Suppressor macrophage treated with lipopolysaccharide for 4 hours (primary cell): ENCODE measurements at places on chromosomes 12 and 14.
A peak's percentile ranks its signal among the peaks of the same experiment; 100 is the strongest.

GRCh38 chr14:34875031-34875922 is at the start of gene BAZ1A:
Gene BAZ1A, minus strand, starts transcription at chr14:34875360. Its CDS starts 756 bp downstream, at chr14:34874604.
- peak; percentile 95 for DNase-seq

- DNase-seq, result no peak
These were observed 27.7 kb downstream of the PPP1R13B start for GRCh38 chr14:103819503-103820307.

- DNase-seq, result no peak
These were observed 220.2 kb upstream of the CPNE8 start for GRCh38 chr12:39125566-39125965.

DNA sequence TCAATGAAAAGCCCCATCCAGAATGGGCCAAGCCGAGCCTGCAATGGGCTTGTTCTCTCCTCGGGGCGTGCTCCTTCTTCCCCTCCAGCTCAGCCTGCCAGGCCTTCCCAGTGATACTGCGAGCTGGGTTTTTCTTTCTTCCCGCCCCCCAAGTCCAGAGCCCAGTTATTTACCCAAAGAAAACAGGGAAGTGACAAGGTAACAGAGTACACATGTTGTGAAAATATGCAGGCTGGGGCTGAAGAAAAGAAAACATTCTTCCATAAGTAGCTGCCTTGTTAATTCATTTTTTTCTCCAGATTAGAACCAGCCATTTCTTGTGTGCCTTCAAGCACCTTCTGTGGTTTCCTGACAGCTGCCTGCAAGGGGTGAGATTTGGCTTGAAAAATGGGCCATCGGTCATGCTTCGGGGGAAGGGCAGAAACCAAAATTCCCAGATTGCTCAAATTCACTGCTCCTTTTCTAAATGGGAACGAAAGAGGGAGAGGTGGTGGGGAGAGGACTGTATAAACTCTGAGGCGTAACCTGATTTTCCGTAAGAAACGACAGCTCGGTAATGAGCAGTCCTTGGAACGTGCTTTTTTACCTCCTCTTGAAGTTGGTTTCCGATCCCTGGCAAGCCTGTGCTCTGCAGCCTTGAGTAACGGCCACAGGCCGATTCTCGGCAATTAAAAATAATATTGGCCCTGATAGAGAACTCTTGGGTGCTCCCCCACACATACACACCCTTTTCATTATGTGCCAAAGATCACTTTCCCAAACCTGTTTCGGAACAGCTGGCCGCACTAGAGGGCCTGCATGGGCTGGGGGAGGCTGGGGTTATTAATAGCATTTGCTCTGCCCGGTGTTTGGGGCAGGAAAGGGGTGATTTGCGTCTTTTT is 229.4 kb downstream of the ZFP36L1 start:
- DNase-seq, result no peak

- no peak for DNase-seq
These were observed 757.7 kb upstream of the TMEM132C start for GRCh38 chr12:127509066-127509778.

DNA sequence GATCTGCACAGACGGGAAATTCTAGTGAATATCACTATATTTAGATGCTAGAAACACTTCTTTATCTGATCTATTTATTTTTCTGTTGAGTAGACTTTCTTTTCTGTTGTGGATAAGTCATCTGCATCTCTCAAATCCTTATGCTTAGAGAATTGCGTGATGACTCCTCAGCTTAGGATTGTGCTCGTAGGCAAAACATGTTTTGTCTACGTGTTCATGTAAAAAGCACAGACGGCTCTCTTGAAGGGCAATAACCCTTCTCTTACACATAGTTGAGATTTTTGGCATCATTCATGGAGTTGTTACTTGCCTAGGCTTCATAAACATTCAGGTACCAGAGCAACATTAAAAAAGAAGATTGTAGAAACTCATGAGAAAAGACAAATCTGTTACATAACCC is 18.6 kb downstream of the PPFIBP1 start:
- DNase-seq, result no peak

DNA sequence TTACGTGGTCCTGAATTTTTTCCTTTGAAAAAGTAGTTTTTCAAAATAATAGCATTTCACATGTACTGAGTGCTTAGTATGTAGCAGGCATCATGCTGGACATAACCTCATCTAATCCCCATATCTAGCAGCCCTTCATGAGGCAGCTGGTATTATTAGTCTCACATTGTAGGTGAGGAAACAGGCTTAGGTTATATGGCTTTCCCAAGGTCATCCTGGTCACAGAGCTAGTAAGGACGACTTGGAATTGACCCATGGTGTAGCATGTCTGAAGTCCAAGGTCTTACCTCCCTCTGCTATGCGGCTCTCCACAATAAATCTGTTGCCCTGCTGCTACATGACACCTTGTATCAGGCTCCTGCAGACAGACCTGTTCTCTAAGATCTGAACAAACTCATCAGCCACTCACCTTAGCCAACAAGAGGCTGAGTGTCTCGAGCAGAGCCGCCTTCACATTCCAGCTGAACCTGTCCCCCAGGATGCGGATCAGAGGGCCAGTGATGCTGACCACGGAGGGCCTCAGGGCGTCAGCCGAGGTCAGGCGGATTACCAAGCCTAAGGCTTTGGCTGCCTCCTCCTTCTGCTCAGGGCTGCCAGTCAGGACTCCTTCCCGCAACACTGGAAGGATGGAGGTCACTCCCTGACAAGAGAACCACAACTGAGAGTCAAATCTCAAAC is 19.7 kb upstream of the RAB35 start:
- no peak for DNase-seq

DNA sequence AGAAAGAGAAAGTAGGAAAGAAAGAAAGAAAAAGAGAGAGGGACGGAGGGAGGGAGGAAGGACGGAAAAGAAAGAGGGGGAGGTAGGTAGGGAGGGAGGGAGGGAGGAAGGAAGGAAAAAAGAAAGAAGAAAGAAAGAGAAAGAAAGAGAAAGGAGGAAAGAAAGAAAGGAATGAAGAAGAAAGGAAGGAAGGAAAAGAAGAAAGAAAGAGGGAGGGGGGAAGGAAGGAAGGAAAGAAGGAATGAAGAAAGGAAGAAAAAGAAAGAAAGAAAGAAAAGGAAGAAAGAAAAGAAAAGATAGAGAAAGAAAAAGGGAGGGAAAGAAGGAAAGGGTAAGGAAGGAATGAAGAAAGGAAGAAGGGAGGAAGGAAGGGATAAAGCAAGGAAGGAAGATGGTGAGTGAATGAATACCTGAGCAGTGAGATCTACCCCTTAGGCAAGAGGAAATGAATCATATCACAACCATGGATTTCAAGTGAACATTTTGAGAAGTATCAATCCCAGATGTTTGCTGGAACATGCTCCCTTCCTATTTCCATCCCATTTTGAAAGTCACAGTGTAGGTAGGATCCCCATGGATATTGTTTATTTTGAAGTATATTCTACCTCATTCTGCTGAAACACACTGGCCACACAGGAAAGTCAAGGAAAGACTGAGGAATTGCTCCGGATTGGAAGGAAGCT is 639.4 kb upstream of the TBX3 start:
- DNase-seq, result no peak

DNA sequence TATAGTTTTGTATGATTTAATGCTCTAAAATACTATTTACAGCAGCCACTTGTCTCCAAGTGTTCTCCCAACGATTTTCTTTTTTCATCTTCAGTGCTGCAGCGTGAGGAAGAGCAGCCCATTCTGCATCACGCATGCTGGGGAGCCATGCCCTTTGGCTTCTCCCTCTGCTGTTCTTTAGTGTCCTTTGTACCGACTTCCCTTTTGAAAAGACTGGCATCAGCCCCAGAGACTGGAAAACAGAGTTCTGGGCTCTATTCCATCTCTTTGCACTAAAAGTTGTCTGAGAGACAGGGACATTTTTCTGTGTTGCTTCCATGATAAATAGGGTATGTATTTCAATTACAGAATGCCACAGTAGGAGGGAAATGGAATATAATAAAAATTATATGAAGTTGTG is 105.1 kb downstream of the RERG start:
- no peak for DNase-seq

DNA sequence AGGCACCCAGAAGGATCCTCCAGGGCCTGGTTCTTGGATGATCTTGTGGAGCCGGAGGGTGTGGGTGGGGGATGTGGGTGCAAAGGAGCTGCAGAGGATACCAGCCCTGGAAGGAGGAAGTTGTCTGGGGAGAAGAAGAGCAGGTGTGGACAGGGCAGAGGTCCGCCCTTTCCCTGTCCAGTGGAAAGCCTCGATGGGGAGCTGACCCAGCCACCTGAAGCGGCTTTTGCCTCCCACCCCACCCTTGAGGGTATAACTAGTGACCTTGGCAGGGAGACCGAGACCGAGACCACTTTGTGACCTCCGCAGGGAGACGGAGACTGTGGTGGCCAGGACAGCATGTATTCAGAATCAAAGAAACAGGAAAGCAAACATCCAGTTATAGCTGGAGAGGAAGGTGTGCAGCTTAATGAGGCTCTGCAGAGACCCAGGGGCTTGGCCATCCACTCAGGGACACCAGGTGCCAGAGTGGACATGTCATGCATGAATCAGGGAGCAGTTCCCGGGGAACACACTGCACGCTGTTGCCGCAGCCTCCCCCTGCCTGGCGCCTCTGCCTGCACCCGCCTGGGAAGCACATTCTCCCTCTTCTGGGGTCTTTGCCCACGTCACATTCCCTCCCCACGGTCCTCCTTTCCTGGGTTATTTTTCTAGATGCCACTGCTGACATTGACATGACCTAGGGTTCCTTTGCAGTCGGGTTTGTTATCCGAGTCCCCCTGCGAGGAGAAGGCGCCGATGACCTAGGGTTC is 87.7 kb downstream of the ADGRD1 start:
- no peak for DNase-seq

DNA sequence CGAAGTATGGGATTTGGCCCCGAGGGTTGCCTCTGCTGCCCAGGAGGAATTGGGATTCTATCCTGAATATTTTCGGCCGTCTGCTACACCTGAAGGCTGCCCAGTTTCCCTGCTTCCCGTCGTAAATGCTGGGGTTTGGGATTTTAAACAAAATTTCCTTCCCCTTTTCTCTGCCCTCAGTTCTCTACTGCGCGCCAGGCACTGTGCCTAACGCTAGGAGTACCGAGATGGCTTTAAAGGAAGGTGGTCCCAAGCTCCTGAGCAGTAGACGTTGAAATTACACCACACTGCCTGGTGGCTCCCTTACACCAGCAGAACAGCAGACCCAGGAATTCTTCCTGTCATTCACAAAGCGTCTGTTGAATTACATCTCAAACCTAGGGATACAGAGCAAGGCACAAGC is 566 bp upstream of the PRDM4 start:
- no peak for DNase-seq

DNA sequence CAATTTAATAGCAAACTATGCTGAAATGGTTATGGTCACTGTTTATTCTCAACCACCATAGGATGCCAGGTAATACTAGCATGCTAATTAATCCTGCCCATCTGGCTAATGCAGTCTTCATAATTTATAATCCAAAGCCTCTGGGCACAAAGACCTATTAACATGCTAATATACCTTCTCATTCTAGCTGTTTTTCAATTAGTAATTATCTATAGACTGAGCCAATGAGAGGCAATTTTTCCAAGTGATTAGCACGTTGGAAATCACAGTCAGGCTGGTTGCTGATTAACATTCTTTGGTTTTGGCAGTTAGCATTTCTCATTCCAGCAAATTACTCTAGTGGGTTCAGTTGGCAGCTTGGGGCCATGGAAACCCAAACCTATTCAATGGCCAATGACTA is 357.2 kb downstream of the SEC23A start:
- no peak for DNase-seq

- DNase-seq, result no peak
These were observed 421.6 kb downstream of the APAF1 start for GRCh38 chr12:99066726-99067125.

- DNase-seq, result no peak
These were observed 1.3 kb downstream of the DDX51 start for GRCh38 chr12:132142679-132143335.

DNA sequence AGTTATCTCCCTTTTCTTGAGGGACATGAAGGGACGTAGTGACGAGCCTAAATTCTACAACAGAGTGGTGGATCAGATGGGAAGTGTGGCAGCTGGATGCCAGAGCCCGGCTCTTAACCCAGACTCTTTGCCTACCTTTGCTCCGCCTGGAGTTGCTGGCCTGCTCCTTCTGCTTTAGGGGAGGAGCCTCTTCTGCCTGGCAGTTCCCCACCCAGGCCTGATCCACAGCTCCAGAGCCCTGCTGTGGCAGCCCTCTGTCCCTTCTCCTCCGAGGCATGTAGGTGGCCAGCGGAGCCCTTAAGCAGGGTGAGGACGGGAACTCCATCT is 2.3 kb upstream of the PRPH start:
- DNase-seq, result no peak

GRCh38 chr14:31203414-31203742 is 4.2 kb downstream of the HECTD1 start:
- no peak for DNase-seq

- peak; percentile 12 for DNase-seq
These were observed 441 bp downstream of the E2F7 start for GRCh38 chr12:77064896-77065360.

DNA sequence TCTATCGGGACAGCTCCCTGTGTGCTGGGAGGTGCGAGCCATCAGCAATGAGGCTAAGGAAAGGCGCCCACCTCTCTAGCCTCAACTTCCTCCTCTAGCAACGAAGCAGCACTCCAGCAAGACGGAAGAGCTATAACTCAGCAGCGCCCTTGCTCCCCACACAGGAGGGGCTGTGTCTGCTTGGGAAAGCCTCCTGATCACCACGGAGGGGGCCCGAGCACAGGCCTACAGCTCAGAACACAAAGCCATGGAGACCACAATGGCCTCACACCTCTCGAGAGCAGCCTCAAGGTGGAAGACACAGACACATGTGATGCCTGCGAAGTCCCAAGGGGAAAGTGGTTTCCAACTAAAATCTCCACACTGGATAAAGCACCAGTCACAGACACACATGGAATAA is 60.4 kb downstream of the CDC42BPB start:
- no peak for DNase-seq

GRCh38 chr14:59450716-59451115 is 14.5 kb downstream of the GPR135 start:
- DNase-seq, result no peak

DNA sequence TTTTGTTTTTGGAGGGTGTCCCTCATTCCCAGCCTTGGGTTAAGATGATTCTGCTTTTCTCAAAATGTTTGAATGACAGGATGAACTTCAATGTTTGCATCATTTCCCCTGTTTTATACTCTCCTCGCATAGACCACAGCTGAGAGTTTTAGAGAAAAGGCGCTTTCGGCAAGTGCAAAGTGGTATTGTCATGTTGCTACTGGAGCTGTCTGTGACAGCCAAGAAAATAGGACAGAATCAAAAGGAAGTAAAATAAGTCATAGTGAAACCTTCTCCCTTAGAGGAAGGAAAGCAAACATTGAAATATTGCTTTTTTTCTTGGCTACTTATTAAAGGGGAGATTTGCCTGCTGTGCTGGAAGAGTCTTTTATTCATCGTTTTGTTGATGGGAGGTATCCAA is 33.5 kb upstream of the ARHGAP5 start:
- DNase-seq, result peak; percentile 38

DNA sequence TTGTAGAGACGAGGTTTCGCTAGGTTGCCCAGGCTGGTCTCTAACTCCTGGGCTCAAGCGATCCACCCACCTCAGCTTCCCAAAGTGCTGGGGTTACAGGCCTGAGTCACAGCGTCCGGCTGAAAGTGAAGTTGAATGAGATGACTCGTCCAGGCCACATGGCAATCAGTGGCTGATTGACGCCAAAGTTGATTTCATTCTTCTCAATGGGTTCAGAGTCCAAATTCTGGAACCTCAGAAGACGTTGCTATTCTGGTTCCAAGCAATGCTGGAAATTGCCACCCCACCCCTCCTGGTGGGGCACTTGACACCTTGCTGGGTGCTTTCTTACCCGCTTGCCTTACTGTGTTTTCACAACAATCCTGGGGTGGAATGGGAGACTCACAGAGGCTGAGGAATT is 14.9 kb downstream of the ABCB9 start:
- peak; percentile 84 for DNase-seq

- DNase-seq, result no peak
These were observed 73.2 kb downstream of the DCAF5 start for GRCh38 chr14:69079747-69080146.
